Fibroblast of skin of right quadriceps (primary cell): ENCODE measurements at places on chromosomes 2 and 18.

DNA sequence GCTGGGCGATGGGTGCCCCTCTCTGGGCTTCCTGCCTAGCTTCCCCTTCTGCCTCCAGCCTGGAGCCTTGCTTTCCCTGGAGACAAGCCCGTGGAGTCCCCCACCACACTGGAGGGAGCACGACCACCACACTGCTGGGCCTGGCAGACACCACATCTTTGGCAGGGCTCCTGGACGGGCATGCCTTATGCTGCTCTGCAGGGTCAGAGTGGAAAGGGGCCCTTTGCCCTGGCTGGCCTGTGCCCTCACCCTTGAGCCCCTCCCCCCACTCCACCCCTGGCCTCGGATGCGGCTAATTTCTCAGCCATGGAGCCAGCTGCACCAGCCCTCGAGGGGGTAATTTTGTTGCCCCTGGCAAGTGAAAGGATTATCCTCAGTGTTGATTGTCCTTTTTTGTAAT is 194.5 kb downstream of the LOXHD1 start:
- DNase-seq = no peak

- no peak for DNase-seq
Observed at GRCh38 chr2:99495115-99495860, 5.5 kb upstream of the REV1 start.

- peak; percentile 62 for DNase-seq
Observed at GRCh38 chr18:25467226-25467987, 115.4 kb upstream of the ZNF521 start.

DNA sequence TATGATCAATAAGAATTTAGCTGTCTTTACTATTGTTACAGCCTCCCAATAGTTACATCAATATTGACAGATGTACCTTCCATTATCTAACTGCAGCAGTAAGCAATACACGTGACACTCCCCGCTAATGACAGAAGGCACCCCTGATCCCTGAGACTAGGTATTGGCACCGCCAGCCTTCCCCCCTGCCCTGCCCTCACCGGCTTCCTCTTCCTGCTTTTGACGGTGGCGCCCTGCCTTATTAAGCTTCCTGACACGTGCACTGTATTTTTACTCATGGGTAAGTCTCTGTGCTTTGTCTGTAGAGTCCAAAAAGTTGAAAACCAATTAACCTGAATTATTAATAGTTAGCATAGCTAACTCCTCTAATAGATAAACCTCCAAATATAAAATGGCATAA is 223.5 kb downstream of the EIPR1 start:
- no peak for DNase-seq

GRCh38 chr2:106143495-106144215 is 50.4 kb downstream of the UXS1 start:
- DNase-seq = no peak

DNA sequence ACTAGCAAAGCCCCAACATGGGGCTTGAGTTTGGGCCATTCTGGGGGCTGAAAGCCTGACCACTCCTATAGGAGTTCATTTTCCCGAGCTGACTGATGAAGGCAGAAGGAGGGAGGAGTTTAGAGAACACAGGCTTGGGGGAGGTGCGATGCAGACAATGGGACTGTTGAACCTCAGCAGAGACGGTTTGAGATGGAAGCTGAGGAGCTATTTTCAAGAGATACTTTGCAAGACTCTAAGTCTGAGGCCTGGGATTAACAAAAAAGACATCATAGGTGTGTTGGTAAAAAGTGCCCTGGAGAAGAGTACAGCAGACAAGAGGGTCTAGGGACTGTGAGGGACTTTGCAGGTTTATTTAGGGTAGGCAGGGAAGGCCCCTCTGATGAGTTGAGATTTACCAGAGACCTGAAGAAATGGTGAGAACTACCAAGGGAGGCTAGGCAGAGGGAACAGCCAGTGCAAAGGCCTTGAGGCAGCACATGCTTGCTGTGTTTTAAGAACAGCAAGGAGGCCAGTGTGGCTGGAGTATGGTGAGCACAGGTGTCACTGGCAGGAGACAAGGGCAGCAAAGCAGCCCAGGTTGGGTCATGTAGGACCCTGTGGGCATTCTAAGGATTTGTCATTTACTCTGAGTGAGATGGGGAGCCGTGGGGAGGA is 31.6 kb downstream of the PCBP1 start:
- DNase-seq = no peak

DNA sequence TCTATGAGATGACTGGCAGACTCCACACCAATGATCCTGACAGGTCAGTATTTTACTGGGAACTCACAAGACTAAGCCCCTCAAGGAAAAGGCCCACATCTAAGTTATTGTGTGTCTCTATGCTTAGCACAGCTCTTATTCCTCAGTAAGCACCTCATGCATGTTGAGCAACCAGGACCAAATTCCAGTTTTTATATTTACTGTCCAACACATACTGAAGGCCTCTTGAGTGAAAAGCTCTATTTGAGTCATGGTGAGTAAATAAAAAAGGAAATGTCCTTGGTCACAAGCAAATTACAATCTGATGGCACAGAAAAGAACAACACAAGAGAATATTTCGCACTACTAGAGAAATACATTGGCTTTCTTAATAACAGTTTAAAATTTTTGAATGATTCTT is 87.9 kb upstream of the ETAA1 start:
- DNase-seq = peak; percentile 25

DNA sequence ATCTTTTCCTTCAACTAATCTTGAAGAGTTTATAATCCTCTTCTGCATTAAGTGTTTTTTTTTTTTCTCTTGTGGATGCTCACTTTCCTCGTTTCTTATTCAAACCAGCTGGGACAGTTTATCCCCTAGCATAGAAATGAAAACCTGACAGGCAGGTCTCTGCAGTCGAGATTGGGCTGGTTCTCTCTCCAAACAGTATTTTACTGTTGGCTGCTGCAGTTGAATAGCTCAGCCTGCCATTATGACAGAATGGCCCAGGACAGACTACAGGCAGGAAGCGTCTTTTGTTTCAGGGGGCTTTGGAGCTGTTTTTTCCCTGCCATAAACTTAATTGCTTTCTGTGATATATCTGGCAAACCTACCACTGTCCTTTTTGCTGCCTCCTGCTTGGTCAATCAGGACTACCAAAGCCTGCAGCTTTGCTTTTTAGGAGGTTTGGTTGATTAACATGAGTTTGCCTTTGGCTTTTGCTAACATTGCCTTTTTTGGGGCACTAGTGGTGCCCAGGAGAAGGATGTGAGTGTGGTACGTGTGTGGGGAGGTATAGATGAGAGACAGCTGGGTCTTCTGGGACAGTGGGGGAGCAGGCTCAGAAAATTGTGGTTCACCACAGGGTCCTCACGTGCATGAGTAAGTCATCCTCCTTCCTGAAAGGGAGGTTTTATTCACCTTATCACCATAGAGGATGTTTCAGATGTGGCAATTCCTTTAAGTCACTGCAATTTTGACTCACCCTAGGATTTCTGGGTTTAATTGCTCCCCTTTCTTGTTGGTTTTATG is 128.7 kb downstream of the LYPD6B start:
- DNase-seq = peak; percentile 81

GRCh38 chr2:36392571-36393255 is 37.1 kb downstream of the CRIM1 start:
- DNase-seq = no peak

GRCh38 chr2:158578703-158579330 is 122.1 kb downstream of the PKP4 start:
- DNase-seq = no peak

GRCh38 chr2:31413862-31414550 is 536 bp downstream of the XDH start:
- no peak for DNase-seq

- DNase-seq = peak; percentile 39
Observed at GRCh38 chr18:46051731-46052461, 20.2 kb downstream of the PSTPIP2 start.

DNA sequence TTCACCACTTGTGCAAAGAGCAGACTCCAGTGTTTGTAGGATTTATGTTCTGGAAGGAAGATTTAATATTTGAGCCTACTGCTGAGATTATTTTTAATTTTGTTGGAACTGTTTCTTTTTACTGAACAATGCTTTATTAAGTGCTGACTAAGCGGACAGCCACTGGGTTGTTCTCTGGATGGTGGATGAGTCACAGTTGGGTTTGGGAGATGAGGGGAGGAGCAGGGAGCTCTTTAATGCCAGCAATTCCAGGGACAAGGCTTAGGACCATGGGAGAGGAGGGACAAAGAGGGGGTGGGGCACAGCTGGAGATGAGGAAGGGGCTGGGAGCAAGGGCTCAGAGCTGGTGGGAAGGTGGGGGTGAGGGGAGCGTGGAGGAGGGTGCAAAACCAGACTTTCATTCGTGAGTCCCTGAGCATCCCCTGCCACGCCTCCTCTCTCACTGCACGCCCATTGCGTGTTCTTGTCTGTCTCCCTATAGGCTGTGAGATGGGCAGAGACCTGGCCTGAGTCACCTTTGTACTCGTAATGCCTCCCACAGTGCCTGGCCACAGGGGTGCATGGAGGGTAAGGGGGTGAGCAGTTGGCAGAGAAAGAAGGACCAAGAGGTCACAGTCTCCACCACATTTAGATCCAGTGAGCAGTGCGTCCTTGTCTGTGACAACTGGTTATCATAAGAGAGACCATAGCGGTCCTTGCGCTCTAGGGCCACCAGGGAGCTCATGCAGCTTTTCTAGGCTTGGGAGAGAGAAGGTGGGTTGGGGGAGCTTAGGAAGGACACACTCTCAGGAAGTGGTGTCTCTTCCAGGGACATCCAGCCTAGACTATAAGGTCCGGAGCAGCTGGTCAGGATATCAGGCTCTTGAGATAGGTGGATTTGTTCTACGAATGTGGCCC is 18.4 kb downstream of the SLC4A3 start:
- DNase-seq = peak; percentile 86

DNA sequence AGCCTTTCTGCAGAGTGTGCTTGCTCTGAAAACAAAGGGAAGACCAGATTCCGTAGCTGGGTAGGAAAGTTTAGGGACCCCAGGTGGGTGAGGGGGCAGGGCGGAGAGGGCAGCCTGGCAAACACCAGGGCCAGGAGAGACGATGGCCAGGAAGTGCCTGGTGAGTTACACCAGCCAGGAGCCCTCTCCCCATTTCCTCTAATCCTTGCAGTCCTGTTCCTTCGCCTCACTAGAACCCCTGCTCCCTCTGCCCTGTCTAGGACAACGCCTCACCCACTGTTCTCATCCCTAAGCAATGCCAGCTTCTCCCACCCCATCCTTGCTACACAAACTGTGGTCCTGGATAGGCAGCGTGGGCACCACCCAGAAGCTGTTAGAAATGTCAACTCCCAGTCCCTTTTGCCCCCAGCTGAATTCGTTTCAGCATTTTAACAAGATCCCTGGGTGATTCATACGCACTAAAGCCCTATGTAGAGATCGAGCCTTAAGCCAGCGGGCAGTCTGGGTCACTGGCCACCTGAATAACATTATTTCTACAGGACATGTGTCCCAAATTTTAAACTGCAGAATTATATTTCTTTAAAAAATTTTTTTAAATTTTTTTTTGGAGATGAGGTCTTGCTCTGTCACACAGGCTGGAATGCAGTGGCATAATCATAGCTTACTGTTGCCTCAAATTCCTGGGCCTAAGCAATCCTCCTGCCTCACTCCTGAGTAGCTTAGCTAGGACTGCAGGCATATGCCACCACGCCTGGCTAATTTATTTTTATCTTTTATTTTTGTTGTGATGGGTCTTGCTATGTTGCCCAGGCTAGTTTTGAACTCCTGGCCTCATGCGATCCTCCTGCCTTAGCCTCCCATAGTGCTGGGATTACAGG is 10.9 kb downstream of the WIPF1 start:
- DNase-seq = peak; percentile 31

DNA sequence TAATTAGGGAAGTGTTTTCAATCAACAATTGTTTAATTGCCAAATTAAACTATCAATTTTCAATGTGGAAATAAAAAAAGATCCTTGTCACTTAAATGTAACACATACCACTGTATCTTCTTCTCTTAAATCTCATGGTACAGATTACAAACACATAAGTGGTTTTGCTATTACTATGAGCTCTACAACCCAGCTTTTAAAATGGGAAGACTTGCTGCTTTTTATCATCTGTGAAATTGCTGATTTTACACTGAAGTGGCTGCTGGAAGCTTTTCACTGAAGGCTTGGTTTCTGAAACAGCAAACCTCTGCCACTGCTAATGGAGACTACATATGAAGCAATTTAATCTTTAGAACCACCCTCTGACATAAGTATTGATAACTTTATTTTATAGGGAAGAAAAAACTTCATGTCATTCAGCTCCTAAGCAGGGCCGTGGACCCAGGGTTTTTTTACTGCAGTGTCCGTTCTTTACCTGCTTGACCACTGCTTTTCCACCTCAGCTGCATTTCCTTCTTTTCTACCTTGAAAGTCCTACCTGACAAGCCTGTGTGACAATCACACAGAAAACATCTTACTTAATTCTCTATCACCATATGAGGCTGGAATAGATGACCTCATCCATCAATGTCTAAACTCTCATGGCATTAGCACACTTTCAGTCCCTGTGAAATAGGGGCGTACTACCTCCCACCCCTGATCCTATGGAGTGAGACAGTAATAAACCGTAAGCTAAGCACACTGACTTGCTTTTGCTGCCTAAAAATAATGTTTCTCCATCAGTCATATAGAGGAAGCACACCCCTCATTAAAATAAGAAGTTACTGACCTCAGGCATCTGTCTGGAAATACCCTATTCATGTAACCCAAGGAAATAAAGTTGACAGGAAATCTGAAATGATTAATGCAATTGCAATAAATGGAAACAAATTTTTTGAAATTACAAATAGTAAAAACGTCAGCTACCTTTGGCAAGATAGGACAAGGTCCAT is 19.2 kb upstream of the SLC8A1 start:
- DNase-seq = no peak

DNA sequence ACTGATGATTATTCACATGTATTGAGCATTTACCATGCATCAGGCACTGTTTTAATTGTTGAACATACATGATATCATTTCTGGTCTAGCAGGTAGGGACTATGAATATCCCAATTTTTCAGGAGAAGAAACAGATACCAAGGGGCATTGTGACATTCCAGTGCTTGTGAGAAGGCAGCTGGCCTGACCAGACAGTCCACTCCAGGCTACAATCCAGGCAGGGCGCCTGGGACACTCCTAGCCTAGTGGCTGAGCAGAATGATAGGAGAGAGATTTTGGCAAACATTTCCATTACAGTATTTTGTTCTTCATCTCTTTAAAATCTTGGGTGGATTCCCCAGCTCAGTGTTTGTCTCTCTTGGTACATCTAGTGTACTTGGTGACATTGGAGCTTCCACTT is 24.9 kb downstream of the ZNF892 start:
- no peak for DNase-seq

- no peak for DNase-seq
Observed at GRCh38 chr2:15225131-15225530, 336.0 kb downstream of the NBAS start.

- no peak for DNase-seq
Observed at GRCh38 chr18:80086281-80086680, 22.8 kb upstream of the ADNP2 start.

GRCh38 chr2:27264753-27265535 is 2.1 kb upstream of the SLC30A3 start:
- peak; percentile 38 for DNase-seq

GRCh38 chr2:132478461-132479105 is 62.0 kb downstream of the GPR39 start:
- DNase-seq = no peak

DNA sequence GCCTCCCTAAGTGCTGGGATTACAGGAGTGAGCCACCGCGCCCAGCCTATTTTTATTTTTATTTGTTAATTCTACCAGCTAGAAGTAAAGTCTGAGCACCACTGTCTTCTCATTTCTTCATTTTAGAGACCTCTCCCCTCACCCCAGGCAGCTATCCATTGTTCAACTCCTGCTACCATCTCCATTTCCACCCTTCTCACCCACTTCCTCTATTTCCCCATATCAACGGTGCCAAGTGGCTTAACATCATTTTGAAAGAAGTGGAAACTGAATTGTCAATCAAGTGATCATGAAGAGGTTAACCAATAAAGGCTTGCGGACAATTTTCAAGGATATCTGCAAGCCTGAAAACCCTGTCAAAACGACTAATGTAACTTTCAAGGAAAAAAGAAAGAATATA is 323.1 kb downstream of the NBAS start:
- no peak for DNase-seq
